ENCODE measurements at places on chromosomes 2 and 18.

DNA sequence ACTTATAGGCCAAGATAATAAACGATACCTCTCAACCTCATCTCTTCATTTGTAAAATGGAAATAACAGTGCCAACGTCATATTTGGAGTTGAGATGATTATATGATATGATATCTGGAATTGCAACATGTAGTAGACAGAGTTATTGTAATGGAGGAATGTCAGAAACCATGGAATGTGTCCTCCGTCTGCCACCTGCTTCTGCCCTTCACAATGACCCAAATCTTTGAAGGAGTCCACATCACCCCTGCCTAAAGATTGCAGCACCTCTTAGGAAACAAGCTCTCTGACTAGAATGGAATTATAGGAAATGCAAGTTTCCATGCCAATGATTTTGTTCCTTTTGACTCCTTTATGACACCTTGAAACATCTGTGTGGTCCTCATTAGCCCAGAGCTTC is 14.9 kb downstream of the NR4A2 start:
- no peak for DNase-seq

- DNase-seq: no peak
Measured at GRCh38 chr2:86807468-86808275, 17.0 kb upstream of the CD8A start.

DNA sequence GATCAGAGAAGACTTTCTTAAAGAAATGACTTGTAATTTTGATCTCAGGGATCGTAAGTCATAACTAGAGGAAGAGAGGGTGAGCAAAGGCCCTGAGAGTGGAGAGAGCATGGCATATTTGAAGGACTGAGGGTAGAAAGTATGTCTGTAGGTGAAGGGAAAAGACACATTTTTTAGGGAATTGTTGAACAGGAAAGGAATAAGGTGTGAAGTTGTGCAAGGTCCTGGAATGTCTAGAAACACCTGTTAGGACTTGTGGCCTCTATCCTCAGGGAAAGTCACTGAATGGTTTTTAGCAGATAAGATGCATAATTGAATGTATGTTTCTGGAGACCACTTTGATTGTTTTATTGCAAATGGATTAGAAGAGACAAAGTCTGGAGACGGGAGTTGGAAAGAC is 62.5 kb upstream of the ACTR3 start:
- DNase-seq: no peak

DNA sequence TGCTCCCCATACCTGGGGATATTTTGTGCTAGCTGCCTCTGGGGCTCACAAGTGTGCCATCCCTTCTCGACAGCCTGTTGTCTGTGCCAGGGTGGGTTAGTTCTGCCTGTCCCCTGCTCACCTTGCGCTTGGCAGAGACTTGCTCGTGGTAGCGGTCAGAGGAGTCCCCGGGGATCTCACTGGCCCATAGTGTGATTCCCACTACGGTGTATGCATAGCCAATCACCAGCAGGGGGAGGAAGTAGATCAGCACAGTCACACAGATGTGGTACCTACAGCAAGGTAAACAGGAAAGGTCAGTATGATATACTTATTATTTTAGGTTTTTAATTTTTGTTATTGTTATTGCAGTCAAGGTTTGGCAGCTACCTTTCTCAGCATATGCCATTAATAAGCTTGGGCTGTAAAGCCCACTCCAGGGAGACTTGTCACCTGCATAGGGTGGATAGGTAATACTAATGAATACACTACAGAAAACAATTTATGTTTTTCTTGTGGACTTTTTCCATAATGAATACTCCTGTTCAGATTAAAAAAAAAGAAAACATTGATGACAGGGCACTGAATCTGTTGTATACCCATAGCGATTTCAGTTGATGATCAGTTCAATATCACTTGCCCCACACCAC is 95.2 kb downstream of the POLE4 start:
- DNase-seq: no peak

DNA sequence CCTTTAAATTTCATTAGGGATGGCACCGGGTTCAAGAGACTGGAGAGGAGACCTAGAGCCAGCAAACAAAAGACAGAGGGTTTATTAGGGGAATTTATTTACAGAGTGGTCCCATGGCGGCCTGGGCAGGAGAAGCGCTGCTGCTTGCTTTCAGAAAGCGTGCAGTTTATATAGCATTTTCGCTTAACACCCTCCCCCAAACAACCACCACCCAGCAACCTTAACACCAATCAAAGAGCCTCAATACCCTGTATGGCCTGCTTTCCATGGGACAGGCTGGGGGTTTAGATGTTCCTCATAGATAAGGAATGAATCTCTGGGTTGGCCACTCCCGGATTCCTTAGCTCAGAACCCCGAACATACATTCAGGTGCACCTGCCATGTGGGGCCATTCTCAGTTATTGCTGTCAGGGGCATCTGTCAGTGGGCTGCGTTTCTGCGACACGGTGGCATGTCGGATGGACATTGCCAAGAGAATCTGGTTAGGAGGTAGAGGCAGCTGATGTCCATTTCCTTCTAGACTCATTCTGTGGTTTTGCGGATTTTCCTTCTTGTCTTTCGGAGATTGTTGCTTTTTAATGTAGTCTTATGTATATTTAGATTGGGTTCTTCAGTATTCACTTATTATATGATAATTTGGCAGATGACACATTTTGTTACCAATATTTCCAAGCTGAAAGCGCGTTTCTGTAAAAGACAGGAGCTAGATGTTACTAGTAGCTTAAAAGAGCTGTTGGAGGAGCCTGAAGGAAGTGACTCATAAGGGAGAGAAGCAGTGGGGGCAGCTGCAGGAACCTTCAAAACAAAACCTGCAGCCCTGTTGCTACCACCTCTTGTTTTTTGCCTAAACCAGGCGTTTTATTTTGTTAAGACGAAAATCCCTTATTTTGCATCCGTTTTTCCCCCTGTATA is 7.2 kb downstream of the AGAP1 start:
- no peak for DNase-seq

- DNase-seq: no peak
Measured at GRCh38 chr2:145685383-145686050, 1165.6 kb upstream of the ZEB2 start.

- DNase-seq: no peak
Measured at GRCh38 chr2:3260959-3261358, 116.7 kb downstream of the EIPR1 start.

DNA sequence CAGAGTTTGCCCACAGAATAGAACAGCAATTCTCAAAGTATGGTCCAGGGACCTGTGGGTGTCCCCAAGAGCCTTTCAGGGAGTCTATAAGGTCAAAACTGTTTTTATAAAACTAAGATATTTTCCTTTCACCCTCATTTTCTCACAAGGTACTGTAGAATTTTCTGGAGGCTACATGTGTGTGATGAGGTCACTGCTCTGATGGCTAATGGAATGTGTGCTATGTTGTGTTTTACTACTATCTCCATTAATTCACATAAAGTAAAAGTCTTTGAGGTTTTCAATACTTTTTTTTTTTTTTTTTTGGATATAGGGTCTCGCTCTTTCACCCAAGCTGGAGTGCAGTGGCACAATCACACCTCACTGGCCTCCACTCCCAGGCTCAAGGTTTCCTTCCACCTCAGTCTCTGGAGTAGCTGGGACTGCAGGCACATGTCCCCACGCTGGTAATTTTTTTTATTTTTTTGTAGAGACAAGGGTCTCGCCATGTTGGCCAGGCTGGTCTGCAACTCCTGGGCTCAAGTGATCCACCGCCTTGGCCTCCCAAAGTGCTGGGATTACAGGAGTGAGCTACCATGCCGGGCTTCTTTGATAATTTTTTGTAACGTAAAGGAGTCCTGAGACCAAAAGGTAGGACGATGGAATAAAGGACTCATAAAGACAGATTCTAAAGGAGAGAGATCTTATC is 1.8 kb downstream of the TRABD2A start:
- no peak for DNase-seq

DNA sequence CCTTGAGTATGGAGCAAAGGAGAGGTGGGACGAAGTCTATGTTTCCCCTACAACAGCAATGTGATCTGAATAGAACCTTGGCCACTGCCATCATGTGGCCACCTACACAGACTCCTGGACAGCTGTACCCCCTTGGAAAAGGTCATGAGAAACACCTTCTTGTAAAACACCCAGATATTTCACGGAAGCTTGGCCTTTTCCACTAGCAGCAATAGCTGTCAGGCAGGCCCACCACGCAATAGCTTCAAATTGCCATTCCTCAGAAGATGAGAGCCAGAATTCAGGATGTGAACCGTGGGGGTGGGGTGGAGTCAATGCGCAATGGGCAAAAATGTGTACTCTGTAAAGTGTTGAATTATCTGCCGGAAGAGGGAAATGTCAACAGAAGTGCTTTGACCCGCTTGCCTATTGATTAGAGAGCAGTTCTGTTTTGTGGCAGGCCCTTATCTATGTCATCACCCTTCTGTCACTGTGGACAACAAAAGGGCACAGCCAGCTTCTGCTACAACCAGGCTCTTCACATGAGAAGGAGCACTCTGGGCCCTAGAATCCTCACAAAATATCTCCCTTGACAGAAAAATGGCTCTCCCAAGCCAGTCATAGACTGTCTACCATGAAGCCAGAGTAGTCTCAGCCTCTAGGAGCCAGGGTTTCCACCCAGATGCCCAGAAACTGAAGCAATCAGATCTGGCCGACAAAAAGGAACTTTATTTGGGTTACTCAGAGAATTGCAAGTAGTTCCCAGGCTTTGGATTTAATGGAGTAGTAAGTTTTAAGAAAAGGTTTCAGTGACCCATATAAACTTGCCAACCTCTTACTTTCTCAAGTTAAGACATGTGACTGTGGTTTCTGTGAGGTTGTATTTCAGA is 9.5 kb downstream of the INPP1 start:
- no peak for DNase-seq

DNA sequence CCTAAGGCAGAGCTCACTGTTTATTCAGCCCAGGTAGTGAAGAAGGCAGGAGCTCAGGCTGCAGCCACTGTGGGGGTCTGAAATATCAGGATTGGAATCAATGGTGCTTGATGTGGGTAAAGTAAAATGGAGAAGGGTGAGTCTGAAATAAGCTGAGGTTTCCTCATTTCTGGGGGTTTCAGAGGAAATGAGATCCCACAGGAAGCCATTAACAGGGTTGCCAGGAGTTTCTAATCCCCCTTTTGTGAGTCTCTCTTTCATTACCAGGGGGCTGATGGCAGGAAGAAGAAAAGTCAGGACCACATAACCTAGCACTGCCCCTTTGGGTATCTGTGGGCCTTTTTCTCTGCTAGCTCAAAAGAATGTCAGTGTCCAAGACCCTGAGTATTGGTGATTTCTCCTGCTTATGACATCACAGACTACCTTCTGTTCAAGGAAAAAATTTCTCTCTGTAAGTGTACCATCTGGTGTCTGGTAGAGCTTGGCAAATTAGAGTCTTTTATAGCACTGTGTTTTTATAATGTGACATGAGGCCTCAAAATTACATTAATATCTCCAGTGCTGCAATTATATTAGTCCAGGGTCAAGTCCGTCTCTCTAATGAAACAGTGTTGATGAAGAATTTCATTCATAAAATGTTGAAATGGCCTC is 56.0 kb downstream of the LBH start:
- DNase-seq: no peak

DNA sequence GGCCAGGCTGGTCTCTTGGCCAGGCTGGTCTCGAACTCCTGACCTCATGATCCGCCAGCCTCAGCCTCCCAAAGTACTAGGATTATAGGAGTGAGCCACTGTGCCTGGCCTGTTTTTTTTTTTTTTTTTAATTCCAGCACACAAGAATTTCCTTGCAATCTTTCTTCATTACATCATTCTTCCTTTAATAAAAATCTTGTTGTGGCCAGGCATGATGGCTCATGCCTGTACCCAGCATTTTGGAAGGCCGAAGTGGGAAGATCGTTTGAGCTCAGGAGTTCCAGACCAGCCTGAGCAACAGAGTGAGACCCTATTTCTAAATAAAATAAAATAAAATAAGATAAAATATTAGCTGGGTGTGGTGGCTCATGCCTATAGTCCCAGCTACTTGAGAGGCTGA is 21.4 kb upstream of the PLEKHM3 start:
- DNase-seq: no peak

DNA sequence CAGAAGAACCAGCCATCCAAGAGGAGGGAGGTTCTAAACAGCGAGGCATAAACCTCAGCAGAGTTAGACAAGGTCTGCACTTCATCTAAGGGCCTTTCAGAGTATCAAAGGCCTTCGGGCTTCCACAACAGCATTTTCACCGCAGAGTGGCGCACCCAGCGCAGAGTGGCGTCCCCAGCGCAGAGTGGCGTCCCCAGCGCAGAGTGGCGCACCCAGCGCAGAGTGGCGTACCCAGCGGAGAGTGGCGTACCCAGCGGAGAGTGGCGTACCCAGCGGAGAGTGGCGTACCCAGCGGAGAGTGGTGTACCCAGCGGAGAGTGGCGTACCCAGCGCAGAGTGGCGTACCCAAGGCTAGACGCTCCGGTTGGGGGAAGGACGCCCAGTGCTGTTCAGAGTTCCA is 137.9 kb downstream of the ZNF516 start:
- DNase-seq: no peak

GRCh38 chr2:920573-920972 is 30.1 kb upstream of the SNTG2 start:
- DNase-seq: no peak

- no peak for DNase-seq
Measured at GRCh38 chr18:37450434-37451132, 115.0 kb downstream of the CELF4 start.

All from fibroblast of skin of left biceps (primary cell).